ENCODE measurements at places on chromosomes 4 and X.

DNA sequence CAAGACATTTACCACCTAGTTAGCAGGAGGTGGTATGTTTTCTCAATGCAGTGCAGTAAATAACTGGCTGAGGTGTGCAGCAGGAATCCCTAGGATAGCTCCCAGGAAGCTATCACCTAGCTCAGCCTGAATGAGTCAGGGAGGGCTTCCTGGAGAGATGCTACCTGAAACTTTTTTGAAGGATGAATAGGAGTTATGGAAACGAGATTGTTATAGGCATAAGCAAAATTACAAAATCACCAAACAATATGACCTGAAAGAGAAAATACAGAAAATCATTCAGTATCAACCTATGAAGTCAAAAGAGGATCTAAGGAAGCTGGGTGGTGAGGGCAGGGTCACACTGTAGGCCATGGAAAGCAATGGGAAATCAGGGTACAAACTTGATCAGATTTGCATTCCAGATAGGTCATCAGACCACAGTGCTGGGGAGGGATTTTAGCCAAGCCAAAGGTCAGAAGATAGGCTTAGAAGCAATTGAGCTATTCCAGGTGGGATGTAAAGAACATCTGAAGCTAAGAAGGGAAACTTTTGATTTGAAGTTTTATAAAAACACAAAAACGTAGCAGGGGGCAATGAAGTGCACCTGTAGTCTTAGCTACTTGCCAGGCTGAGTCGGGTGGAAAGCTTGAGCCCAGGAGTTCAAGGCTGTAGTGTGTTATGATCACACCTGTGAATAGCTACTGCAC is 11.3 kb downstream of the AREG start:
- DNase-seq: no peak

DNA sequence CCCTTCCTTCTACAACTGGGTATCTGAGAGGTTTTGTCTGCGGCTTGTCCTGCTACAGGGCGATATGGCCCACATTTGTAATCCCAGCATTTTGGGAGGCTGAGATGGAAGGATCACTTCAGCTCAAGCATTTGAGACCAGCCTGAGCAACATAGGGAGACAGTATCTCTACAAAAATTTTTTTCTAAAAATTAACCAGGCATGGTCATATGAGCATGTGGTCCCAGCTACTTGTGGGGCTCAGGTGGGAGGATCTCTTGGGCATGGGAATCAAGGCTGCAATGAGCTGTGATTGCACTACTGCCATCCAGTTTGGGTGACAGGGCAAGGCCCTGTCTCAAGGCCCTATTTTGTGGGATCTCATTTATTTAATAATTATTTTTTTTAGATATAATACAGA is 420.6 kb upstream of the PABPC4L start:
- DNase-seq: no peak

DNA sequence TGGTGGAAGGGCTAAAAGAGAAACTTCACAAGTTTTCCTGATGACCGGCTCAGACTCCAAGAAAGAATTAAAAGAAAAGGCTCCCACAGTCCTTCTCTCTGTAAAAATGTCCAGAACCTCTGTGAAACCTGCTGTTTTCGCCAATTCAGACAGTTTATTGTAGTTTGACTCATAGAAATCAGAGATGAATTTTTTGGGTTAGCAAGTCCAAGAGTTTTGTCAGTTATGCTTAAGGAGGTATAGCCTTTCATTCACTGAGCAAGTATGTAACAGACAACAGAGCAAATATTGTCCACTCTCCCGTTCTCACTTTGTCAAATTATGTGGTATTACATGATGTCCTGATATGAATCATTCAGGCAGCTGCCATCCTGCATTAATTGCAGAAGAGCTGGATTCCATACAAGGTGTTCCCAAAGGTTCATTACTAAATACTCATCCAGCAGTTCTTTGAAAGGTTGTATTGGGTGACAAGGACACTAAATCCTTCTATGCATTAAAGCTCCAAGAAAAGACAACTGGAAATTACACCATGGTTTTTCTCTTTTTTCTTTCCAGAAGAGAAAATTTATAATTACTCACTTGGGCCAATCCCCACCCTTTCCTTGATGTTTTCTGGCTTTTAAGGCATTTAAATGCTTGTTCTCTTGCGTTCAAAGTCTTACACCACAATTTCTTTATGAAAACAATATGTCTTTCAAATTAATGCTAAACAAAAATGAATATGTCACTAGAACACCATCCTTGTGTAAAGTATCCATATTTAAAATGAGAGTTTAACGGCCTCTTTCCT is 30.0 kb upstream of the PLAC1 start:
- no peak for DNase-seq

DNA sequence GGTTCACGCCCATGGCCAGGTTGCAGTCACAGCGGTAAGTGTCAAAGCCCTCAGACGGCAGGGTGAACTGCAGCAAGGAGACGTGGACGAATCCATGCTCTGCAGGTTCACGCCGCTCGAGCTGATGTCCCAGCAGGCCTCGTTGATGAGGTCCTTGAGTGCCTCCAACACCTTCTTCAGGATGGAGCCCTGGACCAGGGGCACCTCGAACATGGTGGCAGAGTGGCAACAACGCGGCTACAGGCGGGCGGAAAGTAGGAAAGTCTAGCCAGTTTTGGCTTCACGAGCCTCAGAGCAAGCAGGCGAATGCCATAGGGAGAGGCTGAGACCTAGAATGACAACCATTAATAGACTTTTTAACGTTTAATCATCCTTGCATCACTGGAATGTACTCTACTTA is 485.9 kb downstream of the ZNF674 start:
- DNase-seq: no peak

DNA sequence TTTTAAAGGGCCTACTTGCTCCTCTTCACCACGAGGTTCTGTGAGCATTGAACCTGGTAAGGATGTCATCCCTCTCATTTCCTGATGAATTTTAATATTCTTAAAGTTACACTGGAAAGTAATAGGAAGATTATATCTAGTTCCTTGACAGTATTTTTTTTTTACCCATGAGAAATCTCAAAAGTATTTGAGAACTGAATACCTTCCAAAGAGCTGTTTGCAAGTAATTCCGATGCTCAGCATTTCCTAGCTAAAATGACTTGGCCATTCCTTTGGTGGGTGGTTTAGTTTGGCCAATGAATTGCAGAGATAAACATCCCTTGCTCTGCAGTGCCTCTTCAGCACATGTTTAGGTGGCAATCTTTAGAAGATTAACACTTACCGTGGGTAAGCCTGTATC is 110.2 kb upstream of the WDR1 start:
- no peak for DNase-seq

DNA sequence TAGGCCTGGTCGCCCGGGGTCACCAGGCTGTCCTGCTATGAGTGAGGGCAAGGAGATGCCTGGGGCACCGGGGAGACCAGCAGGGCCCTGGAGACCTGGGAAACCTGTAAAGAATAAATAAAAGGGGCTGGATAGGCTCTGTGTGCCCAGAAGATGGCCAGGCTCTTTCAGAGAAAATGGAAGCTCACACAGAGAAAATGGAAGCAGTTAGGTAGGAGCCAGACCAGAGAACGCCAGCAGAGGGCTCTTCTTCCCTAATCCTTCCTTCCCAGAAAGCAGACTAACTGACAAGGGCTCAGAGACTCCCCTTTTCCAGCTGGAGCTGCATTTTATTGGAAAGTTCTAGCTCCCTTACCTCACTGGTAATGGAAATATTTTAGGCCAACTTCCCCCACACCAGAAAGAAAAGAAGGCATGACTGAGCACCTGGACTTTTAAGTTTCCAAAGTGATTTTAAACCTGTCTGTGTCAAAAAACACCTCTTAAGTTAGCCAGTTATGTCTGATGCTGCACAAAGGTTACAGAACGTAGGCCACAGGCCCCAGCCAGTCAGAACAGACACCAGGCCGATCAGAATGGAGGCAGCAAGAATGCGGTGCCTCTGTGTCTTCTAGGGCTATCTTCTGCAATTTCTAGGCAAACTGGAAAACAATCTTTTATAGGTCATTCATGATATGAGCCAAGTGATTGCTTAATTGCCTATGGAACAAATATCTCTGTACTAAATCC is 74.0 kb downstream of the ATG4A start:
- DNase-seq: peak; percentile 34

DNA sequence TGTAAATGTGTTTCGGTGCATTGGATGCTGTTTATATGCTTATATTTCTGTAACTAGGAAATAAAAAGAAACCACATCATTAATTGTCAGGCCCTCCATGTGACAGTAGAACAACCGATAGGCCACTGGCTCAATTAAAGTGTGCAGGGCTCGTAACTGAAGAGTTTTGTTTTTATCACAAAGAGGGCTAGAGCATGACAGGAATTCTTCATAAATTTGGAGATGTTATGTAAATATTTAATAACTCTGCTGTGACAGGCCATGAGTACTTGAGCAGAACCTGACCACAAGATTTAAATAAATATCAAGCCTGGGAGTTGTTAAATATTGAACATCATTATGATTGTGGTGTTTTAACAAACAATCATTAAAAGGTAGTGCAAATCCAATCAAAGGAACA is 55.9 kb downstream of the MID1 start:
- DNase-seq: no peak

DNA sequence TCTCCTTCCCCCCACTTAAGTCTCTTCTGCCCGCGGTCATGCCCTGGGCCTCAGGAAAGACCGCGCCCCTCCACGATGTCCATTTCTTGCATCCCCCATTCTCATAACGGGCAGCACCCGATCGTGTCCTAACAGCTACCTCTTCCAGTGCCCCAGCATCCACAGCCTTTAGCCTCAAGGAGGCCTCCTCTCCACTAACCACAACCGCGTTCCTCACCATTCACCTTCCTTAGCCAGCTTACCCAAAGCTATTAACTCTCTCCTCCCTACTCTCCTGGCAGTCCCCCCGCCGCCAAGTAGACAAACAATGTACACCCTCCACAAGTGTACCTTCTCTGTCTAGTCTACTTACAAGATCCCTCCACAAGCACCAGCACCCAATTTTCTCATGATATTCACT is 58.6 kb upstream of the PAGE5 start:
- DNase-seq: no peak

DNA sequence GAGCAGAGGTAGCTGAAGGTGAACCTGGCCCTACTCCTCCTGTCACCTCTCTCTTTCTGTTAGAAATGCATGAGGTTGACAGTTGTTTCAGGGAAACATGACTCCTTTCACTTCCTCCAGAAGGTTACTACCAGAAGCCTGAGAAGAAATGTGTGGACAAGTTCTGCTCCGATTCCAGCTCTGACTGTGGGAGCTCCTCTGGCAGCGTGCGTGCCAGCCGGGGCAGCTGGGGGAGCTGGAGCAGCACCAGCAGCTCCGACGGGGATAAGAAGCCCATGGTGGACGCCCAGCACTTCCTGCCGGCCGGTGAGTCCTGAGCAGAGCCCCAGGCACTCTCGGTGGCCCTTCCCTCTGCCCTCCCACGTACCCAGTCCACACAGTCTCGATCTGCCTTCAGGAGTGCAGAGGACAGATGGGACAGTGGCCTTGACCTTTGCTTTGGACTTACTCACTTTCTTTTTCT is 61.3 kb upstream of the TLR2 start:
- no peak for DNase-seq

DNA sequence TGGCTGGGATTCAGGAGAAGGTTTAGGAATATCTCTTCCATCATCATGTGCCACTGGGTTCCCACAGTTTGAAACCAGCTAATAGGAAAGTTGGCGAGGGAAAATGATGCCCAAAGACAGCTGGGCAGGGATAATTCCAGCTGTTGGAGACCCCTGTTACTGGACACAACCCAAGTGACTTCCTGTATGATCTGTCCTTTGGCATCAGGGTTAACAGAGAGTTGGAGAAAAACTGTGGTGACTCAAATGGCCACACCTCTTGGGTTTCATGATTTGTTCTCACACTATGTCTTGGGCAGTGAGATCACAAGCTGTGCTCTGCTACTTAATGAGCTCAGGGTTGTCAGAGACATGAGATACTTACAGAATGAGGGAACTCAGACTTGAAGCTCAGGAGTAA is 3.8 kb downstream of the FGF16 start:
- no peak for DNase-seq

DNA sequence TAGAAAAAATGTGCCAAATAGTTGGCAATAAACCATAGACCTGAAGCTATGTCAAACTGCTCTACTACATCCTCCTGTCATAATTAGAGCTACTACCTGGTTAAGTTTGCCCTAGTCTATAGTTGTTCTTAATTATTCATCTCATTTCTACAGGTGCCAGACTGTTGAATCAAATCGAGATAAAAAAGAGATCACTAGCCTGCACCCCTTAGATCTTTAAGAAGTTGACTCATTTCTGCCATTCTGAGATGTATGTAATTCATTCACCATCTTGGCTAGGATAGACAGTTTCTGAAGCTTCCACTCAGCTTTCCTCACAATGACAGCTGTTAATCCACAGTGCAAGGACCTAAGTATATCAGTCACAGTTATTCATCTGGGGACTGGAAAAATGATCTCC is 452.1 kb upstream of the BOD1L1 start:
- DNase-seq: no peak

GRCh38 chr4:145808848-145809512 is 129.0 kb downstream of the C4orf51 start:
- DNase-seq: no peak

DNA sequence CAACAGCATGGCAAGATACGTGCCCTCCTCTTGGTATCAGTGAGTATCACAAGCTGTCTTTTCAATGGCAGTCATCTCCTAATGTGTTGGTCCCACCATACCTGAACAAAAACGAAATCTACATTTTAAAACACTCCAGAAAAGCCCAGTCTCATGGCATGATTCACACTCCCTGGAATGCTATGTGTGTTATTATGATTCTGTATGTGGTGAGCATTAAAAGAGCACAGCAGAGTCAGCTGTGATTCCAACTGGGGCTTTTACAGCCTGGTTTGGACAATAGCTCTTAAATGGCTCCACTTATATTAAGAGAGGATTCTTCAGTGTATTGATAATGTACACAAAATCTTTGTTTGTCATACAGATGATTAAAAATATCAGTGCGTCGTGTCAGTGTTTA is 274.1 kb upstream of the GK2 start:
- no peak for DNase-seq

- DNase-seq: no peak
These were observed 63.9 kb upstream of the NLGN4X start for GRCh38 chrX:6292599-6292998.

DNA sequence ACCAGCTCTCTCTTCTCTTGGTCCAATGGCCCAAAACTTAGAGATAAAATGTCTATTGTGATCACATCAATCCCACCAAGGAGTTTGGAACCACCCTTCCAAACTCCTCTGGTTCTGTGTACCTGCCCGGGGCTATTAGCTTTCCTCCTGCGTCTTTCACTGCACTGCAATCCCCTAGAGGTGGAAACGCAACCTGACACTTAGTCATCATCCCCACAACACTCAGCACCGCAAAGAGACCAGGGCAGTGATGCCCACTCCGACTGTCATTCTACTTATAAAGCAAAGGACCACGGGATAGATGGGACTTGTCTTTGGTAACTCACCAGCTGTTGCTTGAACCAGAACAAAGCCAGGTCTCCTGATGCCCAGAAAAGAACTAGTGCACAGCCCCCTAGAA is 22.0 kb downstream of the AFAP1 start:
- no peak for DNase-seq

DNA sequence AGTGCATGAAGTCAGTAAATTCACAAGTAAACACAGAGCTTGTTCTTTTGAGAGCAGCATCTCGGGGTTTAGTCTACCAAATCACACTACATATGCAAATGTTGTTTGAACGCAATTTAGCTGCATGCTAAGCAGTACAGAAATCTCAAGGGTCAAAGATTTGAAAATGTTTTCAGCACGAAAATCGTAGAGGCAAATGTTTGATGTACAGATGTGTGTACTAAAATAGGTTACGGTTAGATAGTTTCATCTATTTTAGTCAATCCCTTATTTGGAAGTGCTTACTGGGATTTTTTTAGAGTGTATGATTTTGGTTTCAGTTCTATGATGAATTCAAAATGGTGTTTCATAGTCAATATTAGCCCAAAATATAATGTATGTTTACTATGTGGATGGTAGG is 1928.2 kb upstream of the TENM3 start:
- no peak for DNase-seq
